Activated CD8-positive, alpha-beta T cell treated with anti-CD3 and anti-CD28 coated beads, Interleukin-2, amount 10 ng/mL, durations not matched to agents 7 days and 5 days (primary cell): ENCODE measurements at places on chromosomes 3 and 15. TPM values are rescaled to one million over a fixed set of nuclear protein-coding genes. Genes with fewer than 3 reads are reported as not detected.

Gene NRROS
- 37.5 TPM for total RNA-seq

Gene DAPK2
- 1.3 TPM for total RNA-seq

Gene SPESP1
- total RNA-seq, result not detected

Gene MCTP2
- total RNA-seq, result 26.2 TPM

Gene HCLS1
- 288 TPM for total RNA-seq

Gene PLA2G4E
- total RNA-seq, result not detected

Gene FETUB
- not detected for total RNA-seq

Gene GRIP2
- total RNA-seq, result not detected

Gene TNNC1
- 2.1 TPM for total RNA-seq

Gene TEX55
- not detected for total RNA-seq

Gene NCKIPSD
- total RNA-seq, result 57.1 TPM
